NCI-H2171 (cell line): ENCODE measurements at places on chromosomes 12 and 14.

- no peak for DNase-seq
Measured at GRCh38 chr12:109818905-109819500, 14.2 kb downstream of the TRPV4 start.

DNA sequence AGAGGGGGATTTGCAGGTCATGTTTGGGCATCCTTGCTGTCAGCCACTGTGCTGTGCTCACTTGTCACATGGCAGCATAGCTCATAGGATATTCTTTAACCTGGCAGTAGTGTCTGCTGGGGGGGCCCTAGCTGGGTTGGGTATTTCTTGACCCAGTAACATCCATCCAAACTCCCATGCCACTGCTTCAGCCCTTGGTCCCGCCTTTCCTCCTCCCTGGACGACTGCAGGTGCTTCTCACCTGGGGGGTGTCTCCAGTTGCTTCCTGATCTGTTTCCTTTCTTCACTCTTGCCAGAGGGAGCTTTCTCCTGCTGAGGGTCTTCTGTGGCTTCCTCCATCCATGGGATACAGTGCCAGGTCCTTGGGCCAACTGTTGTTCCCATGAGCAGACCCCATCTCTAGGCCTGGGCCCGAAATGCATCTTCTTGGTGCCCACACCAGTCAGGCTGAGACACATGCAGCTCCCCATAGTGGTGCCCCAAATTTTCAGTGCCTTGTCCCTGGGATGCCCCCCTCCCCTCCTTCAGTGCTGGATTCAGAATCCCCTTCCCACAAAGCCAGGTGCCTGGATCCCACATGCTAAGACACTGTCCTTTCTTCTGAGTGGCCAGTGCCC lies 20.5 kb downstream of the C14orf132 start:
- no peak for DNase-seq

- DNase-seq: no peak
Measured at GRCh38 chr12:27623645-27624044, 72.6 kb upstream of the REP15 start.

- no peak for DNase-seq
Measured at GRCh38 chr14:65256714-65257113, 154.4 kb upstream of the MAX start.
